Activated T-helper 1 cell treated with anti-CD3 and anti-CD28 coated beads, Interleukin-12 subunit alpha, Interleukin-12 subunit beta, Interleukin-2, Interleukin-4 antibody, amounts not matched to agents 30 ng/mL and 10 ng/mL and 1 ng/mL, durations not matched to agents 14 hours and 24 hours and 36 hours (primary cell): ENCODE measurements at places on chromosomes 2 and 18. TPM values are rescaled to one million over a fixed set of nuclear protein-coding genes. Genes with fewer than 3 reads are reported as not detected.

The FOSL2 gene
- 54.9 and 55.0 TPM in 2 replicates for total RNA-seq

The ST8SIA3 gene
- total RNA-seq = not detected in 2 replicates

The SLC30A3 gene
- 2.1 and 2.2 TPM in 2 replicates for total RNA-seq

The RAB6C gene
- 0.07 TPM in 1 of 2 replicates, not detected in the other for total RNA-seq

The NEB gene
- total RNA-seq = 0.05 and 0.08 TPM in 2 replicates

The HOXD10 gene
- total RNA-seq = not detected in 2 replicates

The MOGAT1 gene
- total RNA-seq = not detected in 2 replicates

The TUBA4B gene
- total RNA-seq = not detected in 2 replicates

The MLPH gene
- total RNA-seq = not detected in 2 replicates

The RND3 gene
- total RNA-seq = not detected in 2 replicates

The NPAS2 gene
- total RNA-seq = 6.5 and 7.5 TPM in 2 replicates

The SPHKAP gene
- not detected in 2 replicates for total RNA-seq

The TAF4B gene
- total RNA-seq = 16.1 and 17.0 TPM in 2 replicates

The HOXD9 gene
- total RNA-seq = not detected in 2 replicates

The TMEM37 gene
- total RNA-seq = not detected in 2 replicates

The TDRD15 gene
- not detected in 2 replicates for total RNA-seq

The VWA3B gene
- total RNA-seq = not detected in 2 replicates

The POTEI gene
- total RNA-seq = not detected in 2 replicates

The ANTXR1 gene
- total RNA-seq = not detected in 2 replicates

The LBX2 gene
- 0.54 and 1.1 TPM in 2 replicates for total RNA-seq

The ZSWIM2 gene
- not detected in 2 replicates for total RNA-seq

The NFATC1 gene
- 102 and 103 TPM in 2 replicates for total RNA-seq

The FOXI3 gene
- not detected in 2 replicates for total RNA-seq

The ZNF892 gene
- 4.7 and 5.9 TPM in 2 replicates for total RNA-seq

The NYAP2 gene
- not detected in 2 replicates for total RNA-seq

The NAGK gene
- 75.2 and 83.2 TPM in 2 replicates for total RNA-seq
